SK-N-SH treated with all-trans-retinoic acid at 6 μM for 48 hours (cell line): ENCODE measurements at places on chromosomes 12 and 14.

- ATAC-seq, result no peak; the same call in 2 of the 3 replicates
These were observed 15.2 kb downstream of the ITPK1 start for GRCh38 chr14:93100570-93100969.

GRCh38 chr12:86376052-86376451, 119.9 kb upstream of the MGAT4C start:
- peak; percentile 54; the same call in 2 of the 3 replicates for ATAC-seq

- ATAC-seq, result no peak
These were observed 171.1 kb downstream of the MON2 start for GRCh38 chr12:62637679-62638078.

GRCh38 chr12:117552971-117553370, 191.5 kb upstream of the NOS1 start:
- ATAC-seq, result no peak

- ATAC-seq, result no peak
These were observed 45.2 kb upstream of the BAZ1A start for GRCh38 chr14:34920339-34920738.

DNA sequence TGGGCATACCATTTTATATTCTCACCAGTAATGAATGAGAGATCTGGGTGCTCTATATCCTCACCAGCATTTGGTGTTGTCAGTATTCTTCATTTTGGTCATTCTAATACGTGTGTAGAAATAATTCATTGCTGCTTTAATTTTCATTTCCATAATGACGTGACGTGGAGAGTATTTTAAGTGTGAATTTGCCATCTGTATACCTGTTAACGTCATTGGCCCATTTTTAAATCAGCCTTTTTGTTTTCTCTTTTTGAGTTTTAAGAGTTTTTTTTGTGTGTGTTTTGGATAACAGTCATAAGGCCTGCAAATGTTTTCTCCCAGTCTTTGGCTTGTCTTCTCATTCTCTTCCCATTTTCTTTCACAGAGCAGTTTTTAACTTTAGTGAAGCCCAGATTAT, 74.4 kb upstream of the SYT1 start:
- no peak for ATAC-seq

DNA sequence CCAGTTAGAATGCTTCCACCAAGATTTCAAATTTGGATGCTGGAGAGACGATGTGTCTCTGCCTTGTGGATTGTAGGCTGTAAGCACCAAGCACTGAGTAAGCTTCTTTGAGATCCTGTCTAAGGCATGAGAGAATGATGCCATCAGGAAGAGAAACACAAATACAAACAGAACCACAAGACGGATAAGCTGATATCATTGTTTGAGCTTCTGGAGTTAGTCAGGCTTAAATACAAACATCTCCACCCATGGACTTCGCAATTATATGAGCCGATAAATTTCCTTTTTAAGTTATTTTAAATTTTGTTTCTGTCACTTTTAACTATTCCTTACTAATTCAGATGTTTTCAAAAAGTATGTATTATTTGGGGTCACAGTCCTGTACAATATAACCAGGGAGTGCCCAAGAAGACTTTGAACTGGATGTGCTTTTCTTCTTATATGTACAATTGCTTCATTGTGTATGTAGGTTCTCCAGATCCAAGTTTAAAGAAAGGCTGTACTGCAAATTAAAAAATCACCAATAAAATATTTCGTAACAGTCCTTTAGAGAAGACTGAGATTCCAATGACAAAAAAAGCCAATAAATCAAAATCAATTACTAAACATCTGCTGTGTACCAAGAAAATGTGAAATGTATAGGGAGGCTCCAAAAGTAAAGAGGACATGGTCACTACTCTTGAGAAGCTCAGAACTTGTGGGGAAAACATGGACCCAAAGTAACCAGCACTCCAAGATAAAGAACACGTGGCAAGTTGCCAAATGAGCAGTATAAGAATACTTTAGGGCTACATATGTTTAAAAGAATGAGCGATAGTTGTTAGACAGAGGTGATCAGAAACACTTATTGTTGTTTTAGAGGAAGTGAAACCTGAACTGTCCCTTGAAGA, 274.1 kb downstream of the ADAMTS20 start:
- no peak for ATAC-seq

DNA sequence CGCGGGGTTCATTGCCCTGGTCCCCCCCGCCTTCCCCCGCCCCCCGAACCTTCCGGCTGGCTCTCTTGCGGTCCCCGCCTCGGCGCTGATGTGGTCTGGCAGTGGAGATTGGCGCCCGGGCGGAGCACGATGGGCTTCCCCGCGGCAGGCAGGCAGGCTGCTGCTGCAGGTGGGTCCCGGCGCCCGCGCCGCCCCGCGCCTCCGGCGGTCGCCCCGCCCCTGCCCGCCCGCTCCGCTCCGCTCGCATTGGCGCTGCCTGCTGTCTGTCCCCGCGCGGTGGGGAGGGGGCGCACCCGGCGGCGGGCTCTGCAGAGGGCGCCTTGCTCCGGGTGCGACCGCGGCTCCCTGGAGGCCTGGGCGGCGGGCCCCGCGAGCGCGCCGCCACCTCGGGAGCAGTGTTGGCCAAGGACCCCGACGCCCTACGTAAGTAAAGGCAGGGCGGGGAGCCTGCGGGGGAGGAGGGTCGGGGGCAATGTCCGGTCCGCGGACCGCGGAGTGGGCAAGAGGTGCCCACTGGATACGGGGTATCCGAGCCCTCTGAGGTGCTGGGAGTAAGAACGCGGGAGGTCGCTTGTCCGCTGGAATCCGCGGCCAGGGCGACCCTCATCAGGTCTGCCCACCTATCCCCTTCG, at the start of gene AKAP5:
TSS of gene AKAP5 (plus strand) at position 309 of the 632 bp plus-strand sequence. CDS start 2,896 bp downstream, outside the sequence.
- ATAC-seq, result peak; percentile 91

- ATAC-seq, result peak; percentile 38
These were observed 39.6 kb downstream of the CCDC85C start for GRCh38 chr14:99564256-99564925.

- ATAC-seq, result no peak
These were observed 64.7 kb upstream of the RFLNA start for GRCh38 chr12:124230117-124230757.

DNA sequence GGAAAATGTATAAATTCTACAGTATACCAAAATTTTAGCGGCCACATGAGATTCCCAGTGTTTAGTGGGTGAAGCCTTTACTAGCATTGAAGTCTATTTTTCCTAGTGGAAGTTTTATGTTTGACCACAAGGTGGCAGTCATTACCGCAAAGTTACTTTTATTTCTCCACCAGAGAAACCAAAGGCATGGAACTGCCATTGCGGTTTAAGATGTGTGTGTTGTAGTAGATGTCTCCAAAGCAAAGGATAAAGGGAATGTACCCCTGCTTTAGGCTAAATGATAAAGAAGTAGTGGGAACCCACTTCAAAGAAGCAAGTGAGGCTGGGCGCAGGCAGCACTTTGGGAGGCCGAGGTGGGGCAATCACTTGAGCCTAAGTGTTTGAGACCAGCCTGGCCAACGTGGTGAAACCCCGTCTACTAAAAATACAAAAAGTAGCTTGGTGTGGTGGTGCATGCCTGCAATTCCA, 140.5 kb downstream of the PRKCH start:
- ATAC-seq, result peak; percentile 83

DNA sequence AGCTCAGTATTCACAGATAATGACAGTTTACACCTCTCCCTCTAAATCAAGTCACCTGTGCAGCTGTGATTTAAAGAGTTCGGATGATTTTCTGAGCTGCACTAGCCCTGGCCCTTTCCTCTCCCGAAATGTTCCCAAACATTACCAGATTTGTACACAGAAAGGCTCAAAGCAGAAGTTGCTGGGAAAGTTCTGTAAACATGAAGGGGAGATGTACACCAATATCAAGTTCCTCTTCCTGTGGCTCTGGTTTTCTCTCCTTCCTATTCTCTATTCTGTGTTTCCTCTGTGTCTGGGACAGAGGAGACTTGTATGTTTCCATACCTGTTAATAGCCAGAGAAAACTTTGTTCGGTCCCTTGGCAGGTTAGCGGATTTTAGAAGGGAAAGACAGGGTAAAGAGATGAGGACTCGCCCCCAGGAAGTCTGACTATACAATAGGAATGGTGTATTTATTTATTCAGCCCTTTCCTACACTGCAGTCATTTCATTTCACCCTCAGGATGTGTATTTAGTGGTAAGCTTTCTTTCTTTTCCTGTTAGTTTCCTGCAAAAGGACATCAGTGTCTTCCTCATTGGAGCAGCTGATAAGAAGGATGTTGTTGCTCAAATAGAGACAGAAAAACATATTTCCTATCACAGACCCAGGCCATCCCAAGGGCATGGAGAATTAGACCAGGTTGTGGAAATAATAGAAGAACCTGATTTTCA, 7.6 kb upstream of the NUMB start:
- ATAC-seq, result no peak
